ENCODE measurements at places on chromosomes 12 and 14.

DNA sequence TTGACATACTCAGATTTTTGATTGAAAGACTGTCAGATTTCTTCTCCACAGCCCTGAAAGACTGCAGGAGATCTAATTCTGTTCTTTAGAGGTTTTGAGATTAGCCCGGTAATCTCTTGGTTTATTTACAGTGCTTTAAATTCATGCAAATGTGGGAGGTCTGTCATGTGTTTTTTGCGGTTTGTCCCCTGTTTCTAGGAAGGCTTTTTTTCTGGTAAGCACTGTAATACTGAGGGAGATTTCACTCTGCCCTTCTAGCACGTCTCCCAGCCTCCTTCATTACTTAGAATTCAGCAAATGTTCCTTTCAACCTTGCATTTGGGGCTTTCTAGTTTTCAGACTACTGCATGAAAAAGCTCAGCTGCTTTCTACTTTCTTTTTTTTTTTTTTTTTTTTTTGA is 31.1 kb downstream of the GPHN start:
- DNase-seq: no peak

DNA sequence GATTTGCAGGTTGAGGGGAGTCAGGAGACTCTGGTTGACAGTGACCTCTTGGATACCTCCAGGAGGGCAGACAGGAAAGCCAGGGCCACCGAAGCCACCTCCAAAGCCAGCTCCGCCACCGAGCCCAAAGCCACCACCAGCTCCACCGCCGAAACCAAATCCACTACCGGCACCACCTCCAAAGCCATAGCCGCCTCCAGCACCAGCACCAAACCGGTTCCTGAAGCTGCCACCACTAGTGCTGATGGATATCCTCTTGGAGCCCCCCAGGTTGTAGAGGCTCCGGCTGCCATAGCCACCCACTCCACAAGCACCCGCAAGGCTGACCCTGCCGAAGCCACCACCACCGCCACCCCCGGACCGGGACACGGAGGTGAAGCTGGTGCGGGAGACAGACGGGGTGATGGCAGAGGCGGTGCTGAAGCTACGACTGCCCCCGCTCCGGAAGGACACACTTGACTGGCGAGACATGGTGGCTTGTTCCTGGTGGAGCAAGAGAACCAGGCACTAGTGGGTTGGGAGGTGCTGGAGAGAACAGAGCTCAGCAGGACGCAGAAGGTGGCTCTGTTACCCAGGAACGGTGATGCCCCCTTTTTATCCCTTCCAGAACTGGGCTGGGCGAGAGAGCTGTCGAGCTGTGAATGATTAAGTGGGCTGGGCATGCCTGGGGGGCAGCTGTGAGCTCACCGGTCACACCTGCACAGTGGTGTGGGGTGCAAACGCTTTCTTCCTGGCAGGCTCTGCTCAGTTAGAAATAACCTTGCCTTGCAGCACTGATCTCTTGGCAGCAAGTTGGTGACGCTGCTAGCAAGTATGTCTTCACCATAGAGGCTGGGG is at the start of gene KRT5:
KRT5 (minus strand) TSS at position 569 of the 837 bp plus-strand sequence; CDS start at position 471, 98 bp downstream.
- no peak for DNase-seq

GRCh38 chr12:130642856-130643255 is 73.2 kb downstream of the RIMBP2 start:
- no peak for DNase-seq

DNA sequence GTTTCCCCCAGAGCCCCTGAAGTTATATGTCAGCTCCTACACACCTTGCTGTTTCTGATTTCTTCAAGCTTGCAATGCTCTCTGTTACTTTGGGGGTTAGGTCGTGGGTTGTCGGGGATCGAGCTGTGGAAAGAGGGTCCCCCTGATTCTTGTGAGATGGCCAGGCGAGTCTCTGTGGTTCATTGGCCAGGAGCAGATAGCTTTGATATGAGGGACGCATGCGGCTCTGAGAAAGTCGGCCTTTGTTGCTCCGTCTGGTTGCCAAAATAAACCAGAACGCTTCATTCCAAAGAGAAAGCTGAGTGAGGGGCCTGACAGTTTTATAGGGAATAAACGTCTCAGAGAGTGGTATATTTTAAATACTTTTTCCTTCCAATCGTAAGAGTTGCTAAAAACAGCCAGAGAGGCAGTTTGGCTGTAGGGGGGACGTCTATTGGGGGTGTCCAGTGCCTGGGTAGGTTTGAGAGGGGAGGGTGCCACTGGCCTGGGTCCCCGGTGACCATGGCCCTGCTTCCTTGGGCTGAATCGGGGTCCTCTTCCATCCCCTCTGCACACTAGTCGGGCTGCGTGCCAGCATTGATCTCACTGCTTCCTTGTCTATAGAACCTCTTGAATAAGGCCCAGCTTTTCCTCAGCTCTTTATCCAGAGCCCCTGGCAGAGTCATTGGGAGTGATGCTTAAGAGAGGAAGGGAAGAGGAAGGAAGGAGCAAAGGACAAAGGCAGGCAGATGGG is 18.9 kb downstream of the CCND2 start:
- no peak for DNase-seq

DNA sequence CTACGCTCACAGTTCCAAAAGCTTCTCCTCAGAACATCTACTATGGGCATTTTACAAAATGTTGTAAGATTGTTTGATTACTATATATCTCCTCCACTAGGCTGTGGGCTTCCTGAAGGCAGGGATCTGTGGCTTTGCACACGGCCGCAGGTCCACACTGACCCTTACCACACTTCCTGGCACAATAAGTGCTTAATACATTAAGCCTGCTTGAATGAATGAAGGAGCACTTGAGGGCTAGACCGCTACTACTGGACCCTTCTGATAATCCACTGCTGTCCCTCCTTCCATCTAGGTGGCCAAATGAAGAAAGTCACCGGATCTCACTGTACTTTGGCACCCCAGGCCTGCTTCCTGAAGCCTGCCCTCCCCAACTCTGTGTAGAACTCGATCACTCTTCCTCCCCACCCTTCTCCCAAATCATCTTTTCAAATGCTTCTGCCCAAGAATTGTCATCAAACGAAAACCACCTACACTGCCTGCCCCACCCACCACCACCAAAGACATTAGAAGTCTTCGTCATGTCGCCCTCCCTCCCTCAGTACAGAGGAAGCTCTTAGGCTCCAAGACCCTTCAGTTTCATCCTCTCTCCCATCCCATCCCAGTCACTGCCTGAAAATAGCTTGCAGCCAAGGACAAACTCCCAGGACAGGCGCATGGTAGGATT is 596 bp upstream of the ZBTB39 start:
- peak; percentile 26 for DNase-seq

- no peak for DNase-seq
Observed at GRCh38 chr12:2009623-2010022, 5.4 kb upstream of the DCP1B start.

GRCh38 chr14:57319636-57320192 is 50.9 kb downstream of the AP5M1 start:
- no peak for DNase-seq

- no peak for DNase-seq
Observed at GRCh38 chr12:95989504-95990123, 6.5 kb downstream of the HAL start.

DNA sequence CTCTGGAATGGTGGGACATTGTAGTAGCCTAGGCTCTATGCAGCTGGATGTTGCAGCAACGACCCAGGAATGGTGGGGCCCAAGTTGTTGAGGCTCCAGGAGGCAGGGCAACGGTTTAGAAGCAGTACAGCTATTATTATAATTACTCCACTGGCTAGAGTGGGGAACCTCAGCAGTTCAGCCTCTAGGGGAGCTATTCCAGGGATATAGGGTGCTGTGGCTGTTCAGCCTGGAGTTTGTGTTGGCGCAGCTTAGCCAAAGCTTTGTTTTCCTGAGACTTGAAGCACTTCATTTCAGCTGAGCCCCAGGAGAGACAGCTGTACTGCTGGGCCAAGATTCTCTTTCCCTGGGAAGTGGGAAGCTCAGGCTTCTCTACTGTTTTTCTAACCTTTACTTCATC is 1023.0 kb upstream of the ATXN7L3B start:
- no peak for DNase-seq

GRCh38 chr12:121446750-121447149 is 46.8 kb downstream of the RNF34 start:
- DNase-seq: no peak

DNA sequence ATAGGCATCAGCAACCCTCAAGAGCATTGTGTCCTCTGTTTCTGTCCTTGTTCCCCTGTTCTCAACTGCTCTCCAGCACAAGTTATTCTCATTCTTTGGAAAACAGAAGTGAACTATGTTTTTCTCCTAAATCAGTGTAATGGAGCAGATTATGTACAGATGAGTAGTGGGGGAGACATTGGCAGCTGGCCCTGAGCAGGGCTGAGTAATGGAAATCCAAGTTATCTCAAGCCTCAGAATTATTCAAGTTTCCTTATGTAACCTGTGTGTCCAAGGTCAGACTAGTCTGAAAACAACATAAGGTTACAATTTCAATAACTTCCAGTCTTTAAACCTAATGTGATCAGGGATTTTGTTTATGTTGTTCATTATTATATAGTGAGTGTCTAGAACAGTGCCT is 116.1 kb upstream of the FUT8 start:
- no peak for DNase-seq

DNA sequence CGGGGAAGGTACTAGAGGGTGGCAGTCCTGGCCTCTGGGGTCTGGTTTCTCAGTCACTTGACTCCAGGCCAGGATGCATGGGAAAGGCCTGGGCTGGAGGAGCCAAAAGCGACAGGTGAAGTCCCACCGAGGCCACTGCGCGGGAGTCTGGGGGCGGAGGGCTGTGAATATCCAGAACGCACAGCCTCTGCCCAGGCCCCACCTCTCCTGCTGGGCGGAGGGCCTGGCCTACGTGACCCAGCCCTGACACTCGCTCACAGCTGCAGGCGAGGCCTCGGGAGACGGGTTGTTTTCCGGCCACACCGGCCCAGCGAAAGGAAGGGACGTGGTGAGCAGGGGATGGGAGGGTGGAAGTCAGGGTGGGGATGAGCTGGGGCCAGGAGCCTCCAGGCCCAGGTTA is 91.2 kb downstream of the RFLNA start:
- DNase-seq: no peak

DNA sequence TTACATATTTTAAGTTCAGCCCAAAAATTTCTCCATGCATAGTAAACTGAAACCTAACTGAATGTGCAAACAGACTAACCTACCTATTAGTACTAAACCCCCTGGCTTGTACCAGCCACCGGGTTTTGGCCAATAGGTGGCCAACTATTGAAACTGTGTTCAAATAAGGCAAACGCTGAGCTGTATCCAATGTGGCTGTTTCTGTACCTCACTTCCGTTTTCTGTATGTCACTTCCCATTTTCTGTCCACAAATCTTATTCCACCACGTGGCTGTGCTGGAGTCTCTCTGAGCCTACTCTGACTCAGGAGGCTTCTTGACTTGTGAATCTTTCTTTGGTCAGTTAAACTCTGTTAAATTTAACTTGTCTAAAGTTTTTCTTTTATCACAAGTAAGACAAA is 6.0 kb upstream of the FBXO34 start:
- no peak for DNase-seq

DNA sequence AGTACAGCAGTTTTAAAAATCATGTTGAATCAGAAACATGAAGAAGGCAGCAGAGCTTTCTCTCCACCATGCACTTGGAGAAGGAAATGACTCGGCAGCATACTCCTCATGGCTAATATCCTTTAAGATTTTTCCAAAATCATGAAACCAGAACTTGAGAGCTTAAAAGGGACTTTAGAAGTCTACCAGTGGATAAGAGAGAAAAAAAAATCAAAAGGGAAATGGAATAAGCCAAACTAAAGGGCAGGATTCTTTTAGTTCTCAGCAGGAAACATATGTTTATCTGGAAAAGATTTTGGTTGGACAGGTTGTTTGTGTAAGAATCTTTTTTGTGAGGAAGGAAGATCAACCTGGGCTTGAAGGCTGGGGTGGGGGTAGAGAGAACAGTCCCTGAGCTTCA is 111.8 kb downstream of the PRKCH start:
- DNase-seq: no peak

DNA sequence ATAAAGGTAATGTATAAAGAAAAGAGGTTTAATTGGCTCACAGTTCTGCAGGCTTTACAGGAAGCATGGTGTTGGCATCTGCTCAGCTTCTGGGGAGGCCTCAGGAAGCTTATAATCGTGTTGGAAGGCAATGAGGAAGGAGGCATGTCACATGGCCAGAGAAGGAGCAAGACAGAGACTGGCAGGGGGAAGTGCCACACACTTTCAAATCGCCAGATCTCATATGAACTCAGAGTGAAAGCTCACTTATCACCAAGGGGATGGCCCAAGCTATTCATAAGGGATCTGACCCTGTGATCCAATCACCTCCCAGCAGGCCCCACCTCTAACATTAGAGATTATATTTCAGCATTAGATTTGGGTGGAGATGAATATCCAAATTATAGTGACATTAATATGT is 26.3 kb downstream of the LDHB start:
- DNase-seq: no peak

DNA sequence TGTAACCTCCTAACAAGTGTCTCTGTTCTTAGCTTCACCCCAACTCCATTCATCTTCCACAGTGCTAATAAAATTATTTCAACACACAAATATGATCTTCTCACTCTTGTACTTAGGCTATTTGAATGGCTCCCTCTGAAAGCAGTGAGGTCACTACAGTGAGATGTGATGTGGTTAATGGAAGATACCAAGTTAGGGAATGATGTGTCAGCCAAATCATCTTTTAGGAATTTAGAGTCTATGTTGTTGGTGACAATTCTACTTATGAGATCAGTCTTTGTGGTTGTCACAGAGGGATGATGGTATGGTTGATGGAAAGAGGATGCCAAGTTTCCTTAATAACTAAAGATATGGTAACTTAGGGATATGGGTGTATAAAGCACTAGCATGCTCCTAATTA is 57.6 kb downstream of the POLR3B start:
- no peak for DNase-seq

Measured in stimulated activated CD4-positive, alpha-beta T cell treated with anti-CD3 and anti-CD28 coated beads, Interleukin-1b, Interleukin-23, amount 100 ng/mL, for 4 hours (primary cell).